Suppressor macrophage treated with lipopolysaccharide for 1 hour (primary cell): ENCODE measurements at places on chromosomes 4 and X.

DNA sequence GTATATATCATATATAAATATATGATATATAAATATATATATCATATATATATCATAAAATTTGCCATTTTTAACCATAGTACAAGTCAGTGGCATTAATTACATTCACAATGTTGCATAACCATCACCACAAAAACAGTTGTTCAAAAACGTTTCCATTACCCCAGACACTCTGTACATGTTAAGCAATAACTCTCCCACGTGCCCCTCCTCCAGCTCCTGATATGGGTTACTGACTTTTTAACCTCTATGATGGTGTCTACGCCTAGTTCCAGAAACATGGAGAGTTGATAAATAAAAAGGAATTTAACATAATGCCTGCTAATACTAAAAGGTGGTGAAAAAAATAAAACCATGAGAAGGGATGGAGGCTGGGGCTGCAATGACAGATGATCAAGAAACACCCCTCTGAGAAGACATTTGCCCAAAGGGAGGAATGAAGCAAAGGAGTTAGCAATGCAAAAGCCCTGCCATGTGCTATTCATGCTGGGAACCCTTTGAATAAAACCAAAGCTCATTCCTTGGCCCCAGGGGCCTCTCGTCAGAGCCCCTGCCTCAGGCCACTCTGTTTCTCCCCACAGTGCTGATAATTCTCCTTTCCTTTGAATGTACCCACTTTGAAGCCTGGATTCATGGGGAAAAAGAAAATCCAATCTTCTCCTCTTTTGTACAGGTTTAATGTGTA, 144.3 kb downstream of the NWD2 start:
- peak; percentile 46 for DNase-seq

- no peak for DNase-seq
Observed at GRCh38 chr4:44415251-44415650, 33.4 kb downstream of the KCTD8 start.

DNA sequence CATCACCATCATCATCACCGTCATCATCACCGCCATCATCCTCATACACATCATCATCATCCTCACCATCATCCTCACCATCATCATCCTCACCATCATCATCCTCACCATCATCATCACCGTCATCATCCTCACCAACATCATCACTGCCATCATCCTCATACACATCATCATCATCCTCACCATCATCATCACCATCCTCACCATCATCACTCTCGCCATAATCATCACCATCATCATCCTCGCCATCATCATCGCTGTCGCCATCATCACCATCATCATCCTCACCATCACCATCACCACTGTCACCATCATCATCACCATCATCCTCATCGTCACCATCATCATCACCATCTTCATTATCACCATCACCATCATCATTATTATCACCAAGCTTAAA, 19.8 kb upstream of the DHRSX start:
- DNase-seq, result no peak

DNA sequence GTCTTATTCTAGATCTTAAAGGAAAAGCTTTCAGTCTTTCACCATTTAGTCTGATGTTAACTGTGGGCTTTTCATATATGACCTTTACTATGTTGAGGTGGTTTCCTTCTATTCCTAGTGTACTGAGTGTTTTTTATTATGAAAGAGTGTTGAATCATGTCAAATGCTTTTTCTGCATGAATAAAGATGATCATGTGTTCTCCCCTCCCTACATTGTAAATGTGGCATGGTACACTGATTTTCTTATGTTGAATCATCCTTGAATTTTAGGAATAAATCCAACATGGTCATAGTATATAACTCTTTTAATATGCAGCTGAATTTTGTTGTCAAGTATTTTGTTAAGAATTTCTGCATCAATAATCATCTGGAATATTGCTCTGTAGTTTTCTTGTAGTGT, 4.3 kb downstream of the CLGN start:
- DNase-seq, result no peak

DNA sequence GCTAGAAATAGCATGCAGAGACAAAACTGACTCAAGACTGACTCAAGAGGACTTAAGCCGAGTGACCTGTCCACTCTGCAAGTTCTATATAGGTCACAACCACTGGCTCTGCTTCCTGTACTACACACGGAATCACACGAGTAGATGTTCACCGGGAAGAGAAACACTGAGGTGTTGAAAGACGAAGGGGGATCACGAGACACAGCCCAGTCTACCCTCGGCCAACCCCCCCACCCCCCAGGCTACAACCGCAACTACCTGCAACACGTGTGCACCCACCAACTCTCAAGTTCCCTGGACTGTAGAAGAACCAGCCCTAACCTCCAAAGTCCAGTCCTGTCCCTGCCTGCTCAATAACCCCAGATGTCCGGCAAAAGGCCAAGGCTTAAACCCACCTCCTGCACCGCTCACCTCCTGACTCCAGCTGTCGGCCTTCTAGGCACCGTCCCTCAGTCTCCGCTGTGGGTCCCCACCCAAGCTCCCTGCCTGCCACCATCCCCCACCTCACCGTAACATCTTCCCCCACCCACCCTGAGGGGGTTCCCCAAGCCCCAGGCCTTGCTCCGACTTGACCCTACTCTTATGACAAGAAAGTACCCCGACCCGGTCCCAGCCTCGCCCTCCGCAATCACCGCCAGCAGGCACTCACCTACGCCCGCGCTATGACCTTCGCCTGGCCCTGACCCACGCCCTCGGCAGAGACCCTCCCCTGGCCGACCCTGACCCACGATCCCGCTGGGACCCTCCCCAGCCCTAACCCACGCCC, 739 bp downstream of the GAK start:
- DNase-seq, result peak; percentile 65

GRCh38 chrX:129531132-129531531, 7.8 kb upstream of the SMARCA1 start:
- no peak for DNase-seq

DNA sequence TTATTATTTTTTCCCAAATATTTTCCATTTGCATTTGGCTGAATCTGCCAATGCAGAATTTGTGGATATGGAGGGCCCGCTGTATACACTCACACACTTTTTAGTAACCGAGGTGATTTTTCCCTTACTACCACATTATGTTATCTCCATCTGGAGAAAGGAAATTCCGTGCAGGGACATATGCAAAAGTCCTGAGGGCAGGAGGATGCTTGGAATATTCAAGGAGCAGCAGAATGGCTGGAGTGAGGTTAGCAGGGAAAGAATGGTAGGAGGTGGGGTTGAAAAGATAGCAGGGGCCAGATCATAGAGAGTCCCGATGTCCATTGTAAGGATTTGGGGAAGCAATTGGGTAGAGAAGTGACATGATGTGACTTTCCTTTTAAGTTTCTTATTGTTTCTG, 11.5 kb upstream of the RNF212 start:
- no peak for DNase-seq

DNA sequence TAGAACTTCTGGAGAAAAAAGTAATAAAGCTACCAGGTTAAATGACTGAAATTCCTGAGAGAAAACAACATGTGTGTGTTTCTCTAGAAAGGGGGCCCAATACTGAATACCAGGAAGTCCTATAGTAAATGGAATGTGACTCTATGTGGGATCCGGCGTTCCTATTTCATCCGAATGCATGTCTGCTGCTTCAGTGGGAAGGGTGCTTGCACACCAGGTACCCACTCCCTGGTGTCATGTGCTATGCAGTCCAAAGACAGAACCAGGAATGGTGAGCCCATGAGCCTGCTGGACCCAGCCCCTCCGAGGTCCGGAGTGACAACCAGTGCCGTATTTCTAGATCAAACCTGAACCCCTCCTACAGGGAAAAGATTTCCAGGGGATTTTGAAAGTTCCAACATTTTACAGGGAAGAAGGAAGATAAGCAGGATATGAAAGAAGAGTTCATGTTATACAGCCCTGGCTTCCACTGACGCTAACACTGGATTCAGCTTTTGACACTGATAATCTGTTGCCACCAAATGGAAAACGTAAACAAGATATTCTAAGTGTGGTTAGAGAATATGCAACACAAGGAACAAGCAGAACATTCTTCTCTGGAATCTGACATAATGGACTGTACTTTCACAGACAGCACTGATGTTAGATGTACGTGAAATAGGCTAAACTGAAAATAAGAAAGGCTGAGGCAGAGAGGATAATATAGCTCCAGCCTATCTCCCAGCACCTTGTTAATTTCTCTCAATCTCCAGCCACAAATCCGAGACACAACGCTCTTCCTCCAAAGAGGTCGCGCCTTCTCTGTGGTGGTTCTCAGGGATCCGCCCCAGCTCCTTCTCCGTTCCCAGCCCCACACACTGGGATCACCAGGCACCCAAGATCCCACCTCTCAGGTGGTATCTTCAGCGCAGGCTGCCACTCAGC, 725 bp upstream of the CXCL1 start:
- no peak for DNase-seq

GRCh38 chr4:47664051-47664826, 173.6 kb downstream of the CORIN start:
- DNase-seq, result no peak

DNA sequence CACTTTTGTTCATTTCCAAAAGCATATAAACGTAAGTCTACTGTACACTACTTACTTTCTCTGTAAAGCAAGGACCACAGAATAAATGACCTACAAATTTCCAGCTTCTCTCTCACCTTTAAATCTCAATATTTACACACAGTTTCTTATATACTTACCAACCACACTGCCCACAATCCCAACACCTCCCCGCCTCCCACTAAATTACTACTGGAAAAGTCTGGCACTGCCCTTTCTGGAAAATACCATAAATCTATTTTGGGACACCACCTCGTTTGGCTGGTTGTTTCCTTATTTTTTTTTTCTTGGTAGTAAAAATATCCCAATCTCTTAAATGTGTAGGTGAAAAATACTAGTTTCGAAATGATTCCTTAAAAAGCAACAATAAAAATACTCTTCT, 19.6 kb downstream of the FAT1 start:
- no peak for DNase-seq

GRCh38 chrX:68938244-68939004, 109.6 kb downstream of the EFNB1 start:
- no peak for DNase-seq

GRCh38 chrX:139920316-139920715, 12.5 kb downstream of the ATP11C start:
- DNase-seq, result no peak

DNA sequence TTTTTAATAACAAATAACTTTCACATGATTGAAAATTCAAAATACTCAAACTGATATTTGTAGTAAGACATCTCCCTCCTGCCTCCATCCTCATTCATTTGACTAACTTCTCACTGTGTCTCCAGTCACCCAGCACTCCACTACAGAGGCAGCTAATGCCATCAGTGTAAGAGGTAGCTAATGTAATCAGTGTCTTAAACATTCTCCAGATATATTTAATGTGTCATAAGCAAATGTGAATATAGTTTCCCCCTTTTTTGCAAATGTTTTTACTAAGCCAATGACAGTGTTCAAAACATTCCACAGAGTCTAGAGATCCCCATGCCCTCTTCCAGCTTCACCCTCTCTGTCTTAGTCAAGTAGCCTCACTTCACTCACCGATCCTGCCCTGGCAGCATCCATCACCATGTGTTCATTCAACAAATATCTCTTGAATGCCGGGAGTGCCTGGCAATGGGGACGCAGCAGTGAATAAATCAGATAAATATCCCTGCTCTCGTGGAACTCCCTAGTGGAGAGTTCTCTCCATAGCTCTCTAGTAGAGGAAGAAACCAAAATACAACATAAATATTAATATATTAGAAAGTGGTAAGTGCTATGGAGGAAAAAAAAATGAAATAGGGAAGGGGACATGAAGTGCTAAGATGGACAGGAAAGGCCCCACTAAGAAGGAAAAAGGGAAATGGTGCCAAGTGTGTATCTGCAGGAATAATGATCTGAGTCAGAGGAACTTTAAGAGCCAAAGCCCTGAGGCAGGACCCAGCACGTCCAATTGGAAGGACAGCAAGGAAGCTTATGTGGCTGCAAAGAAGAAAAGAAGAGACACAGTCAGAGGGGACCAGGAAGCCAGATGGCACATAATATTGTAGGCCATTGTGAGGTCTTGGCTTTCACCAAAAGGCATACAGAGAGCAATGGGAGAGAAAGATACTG, 18.7 kb downstream of the SCFD2 start:
- DNase-seq, result no peak

DNA sequence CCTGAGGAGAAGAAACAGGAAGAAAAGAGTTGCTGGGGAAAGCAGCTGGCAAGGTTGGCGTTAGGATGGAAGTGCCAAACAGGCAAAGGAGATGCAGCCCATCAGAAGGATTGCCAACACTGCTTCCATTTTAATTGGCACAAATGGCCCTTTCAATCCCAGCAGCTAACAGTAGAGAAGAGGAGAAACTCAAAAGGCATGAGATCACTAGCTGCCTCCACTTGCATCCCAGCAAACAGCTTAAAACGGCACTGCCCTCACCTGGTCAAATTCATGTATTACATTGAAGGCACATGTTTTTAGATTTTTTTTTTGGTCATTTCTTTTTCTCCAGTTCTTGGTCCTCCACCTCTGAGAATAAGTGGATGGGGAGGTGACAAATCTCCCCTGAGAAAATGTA, 14.9 kb upstream of the LOC101059915 start:
- peak; percentile 56 for DNase-seq

DNA sequence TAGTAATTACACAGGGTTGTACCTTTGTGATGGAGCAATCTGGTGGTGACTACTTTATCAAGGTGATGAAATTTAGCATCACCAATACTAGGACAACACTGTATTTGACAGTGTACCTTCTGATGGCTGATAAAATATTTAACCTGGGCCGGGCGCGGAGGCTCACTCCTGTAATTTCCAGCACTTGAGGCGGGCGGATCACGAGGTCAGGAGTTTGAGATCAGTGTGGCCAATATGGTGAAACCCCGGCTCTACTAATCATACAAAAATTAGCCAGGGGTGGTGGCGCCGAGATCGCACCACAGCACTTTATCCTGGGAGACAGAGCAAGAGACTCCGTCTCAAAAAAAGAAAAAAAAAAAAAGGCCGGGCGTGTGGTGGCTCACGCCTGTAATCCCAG, 1.9 kb upstream of the TAF1 start:
- DNase-seq, result no peak

DNA sequence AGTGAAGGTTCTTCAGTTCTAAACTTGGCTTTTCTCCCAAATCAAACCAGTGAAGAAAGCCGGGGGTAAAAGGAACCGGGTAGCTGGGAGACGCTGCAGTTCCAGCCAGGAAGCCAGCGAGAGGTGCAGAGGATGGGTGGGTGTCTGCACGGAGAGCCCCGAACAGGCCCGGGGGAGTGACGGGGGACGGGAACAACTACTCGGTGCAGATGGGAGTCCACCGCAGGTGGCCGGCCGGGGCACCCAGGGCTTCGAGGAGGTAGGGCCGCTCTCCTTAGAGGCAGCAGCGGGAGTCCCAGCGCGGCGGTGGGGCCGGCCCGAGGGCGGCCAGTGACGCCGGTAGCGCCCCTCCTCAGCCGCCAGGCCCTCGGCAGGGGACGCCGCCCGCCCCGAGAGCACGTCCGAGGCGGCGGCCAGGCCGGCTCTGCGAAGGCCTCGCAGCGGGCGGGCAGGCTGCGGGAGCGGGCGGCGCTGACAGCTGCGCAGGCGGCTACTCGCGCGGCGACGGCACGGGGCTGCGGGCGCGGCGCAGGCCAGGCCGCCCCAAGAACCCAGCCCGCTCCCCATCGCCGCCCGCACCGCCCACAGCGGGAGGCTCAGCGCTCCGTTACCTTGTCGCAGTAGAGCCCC, 449 bp downstream of the FBXL5 start:
- peak; percentile 35 for DNase-seq
